Smooth muscle cell of bladder (primary cell): ENCODE measurements at places on chromosomes 7 and 10. TPM values are rescaled to one million over a fixed set of nuclear protein-coding genes. Genes with fewer than 3 reads are reported as not detected.

COX19 gene
- total RNA-seq = 9.5 and 9.6 TPM in 2 replicates

SEC31B gene
- 2.6 and 3.3 TPM in 2 replicates for total RNA-seq

TSPAN12 gene
- 2.1 and 10.8 TPM in 2 replicates for total RNA-seq

TFR2 gene
- 0.14 and 0.37 TPM in 2 replicates for total RNA-seq

TMEM229A gene
- total RNA-seq = not detected in 2 replicates

CDK14 gene
- 23.3 and 33.9 TPM in 2 replicates for total RNA-seq

FKBP6 gene
- under 0.01 TPM in 1 of 2 replicates, not detected in the other for total RNA-seq

PMPCB gene
- total RNA-seq = 68.4 and 73.2 TPM in 2 replicates

SORBS1 gene
- total RNA-seq = 0.57 and 1.5 TPM in 2 replicates

BAG3 gene
- 5.0 and 9.9 TPM in 2 replicates for total RNA-seq

TLL2 gene
- under 0.01 and 0.09 TPM in 2 replicates for total RNA-seq

FXYD4 gene
- not detected in 2 replicates for total RNA-seq

ADCY1 gene
- 0.18 and 0.28 TPM in 2 replicates for total RNA-seq

MYOF gene
- 119 and 218 TPM in 2 replicates for total RNA-seq

FAM221A gene
- 0.65 and 1.7 TPM in 2 replicates for total RNA-seq

MYH16 gene
- total RNA-seq = not detected in 2 replicates
